Glutamatergic neuron (in vitro differentiated cells): ENCODE measurements at places on chromosomes 16 and 17.

DNA sequence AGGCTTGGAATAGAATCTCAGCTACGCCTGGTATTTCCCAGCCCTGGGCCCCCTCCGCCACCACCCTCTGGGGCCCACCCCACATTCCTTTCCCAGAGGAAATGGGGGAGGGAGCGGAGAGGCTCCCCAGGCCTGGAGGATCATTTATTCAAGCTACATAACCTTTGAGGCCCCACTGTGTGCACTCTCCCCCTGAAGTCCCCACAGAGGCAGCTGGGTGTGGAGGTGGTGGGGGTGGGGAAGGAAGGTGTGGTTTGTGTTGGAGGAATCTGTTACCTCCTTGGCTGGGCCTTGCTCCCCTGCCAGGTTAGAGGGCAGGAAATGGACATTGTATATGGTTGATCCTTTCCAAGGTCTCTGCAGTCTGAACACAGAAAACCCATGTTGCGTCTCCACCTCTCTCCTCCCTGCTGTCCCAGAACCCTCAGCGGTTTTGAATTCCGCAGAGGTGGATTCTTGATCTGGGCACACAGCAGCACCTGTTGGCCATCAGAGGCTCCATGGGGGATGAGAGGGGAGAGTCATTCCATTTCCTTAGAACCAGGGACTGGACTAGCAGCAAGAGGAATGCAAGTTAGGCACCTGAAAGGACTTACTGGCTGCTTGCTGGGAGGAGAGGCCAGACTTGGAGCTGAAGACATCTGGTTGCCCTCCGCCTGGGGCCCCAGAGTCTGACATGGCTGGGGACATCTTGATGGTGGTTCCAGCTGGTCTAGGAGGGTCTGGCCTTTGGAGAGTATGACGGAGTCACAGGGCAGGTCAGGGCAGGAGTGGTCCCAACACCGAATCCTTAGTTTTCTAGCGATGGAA is 23.0 kb downstream of the ARHGAP23 start:
- H3K27me3 ChIP-seq = peaks cover 16% of the 10 kb centered on the region
- H3K27ac ChIP-seq = peak overlapping the region; percentile 48
- H3K4me3 ChIP-seq = peak overlapping the region; percentile 25

GRCh38 chr17:63841350-63842172 is 924 bp downstream of the SMARCD2 start:
- peaks cover 17% of the 10 kb centered on the region for H3K27me3 ChIP-seq
- no peaks in the 10 kb centered on the region for H3K36me3 ChIP-seq
- H3K4me1 ChIP-seq = peaks cover 12% of the 10 kb centered on the region
- peak overlapping the region; percentile 95 for H3K4me3 ChIP-seq
- H3K27ac ChIP-seq = peak overlapping the region; percentile 92

DNA sequence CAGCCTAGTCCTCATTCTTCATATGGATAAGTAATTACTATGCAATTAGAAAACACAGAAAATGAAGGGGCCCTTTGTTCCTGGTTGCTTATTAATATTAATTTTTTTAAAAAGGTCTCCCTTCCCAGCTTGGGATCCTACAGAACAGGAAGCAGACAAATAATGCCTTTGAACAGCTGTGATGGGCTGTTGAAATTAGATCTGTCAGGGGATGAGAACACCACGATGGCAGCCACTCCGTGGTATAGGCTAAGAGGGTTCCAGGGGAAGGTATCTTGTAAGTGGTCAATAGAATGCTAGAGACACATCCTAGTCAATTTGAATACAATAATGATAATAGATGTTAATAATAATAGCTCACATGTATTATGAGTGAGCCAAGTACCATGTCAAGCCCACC is 83.1 kb downstream of the CCDC182 start:
- H3K4me1 ChIP-seq = peaks cover 51% of the 10 kb centered on the region
- H3K36me3 ChIP-seq = no peaks in the 10 kb centered on the region
- H3K4me3 ChIP-seq = peak overlapping the region; percentile 74

DNA sequence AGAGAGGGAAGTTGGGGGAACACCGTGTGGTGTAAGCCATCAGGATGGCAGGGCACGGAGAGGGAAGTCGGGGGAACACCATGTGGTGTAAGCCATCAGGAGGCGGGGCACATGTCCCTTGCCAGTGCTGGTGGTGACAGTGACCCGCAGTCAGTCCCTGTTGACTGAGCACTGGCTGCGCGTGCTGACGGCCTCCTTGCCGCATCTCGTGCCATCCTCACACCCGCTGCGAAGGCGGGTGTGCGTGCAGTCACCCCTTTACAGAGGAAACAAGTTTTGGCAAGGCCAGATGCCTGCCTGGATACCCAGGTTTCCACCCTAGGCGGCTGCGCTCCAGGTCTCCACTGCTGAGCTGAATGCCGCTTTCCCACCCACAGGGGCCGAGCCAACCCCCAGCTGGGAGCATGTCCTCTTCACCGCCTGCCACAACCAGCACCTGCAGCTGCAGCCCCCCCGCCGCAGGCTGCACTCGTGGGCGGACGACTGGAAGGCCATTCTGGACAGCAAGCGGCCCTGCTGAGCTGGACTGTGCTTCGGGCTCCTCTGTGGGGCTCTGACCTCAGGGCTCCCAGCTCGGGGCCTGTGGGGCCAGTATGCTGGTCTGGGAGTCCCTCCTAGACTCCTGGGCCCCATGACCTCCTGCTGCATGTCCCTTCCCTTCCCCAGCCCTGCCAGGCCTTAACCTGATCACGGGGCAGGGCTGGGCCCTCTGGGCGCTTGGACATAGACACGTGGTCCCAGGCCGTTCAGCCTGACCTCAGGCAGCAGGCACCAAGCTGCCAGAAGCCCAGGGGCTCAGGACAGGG is 43.5 kb downstream of the NT5M start:
- H3K4me3 ChIP-seq = no peak overlapping the region
- H3K36me3 ChIP-seq = no peaks in the 10 kb centered on the region
- no peak for DNase-seq
- H3K27me3 ChIP-seq = peaks cover 2% of the 10 kb centered on the region
- no peaks in the 10 kb centered on the region for H3K4me1 ChIP-seq

GRCh38 chr16:83733301-83733700 is 74.5 kb upstream of the HSBP1 start:
- H3K36me3 ChIP-seq = peaks cover 11% of the 10 kb centered on the region
- DNase-seq = no peak
- no peak overlapping the region for H3K4me3 ChIP-seq
- H3K4me1 ChIP-seq = no peaks in the 10 kb centered on the region
- H3K27me3 ChIP-seq = peaks cover 1% of the 10 kb centered on the region
- no peak overlapping the region for H3K27ac ChIP-seq
